Activated T-helper 1 cell treated with anti-CD3 and anti-CD28 coated beads, Interleukin-12 subunit alpha, Interleukin-12 subunit beta, Interleukin-2, Interleukin-4 antibody, amounts not matched to agents 30 ng/mL and 10 ng/mL and 1 ng/mL, durations not matched to agents 14 hours and 24 hours and 36 hours (primary cell): ENCODE measurements at places on chromosomes 7 and 10.

GRCh38 chr10:16929069-16929468 lies 111.8 kb upstream of the RSU1 start:
- no peak overlapping the region for H3K4me3 ChIP-seq
- peaks cover 7% of the 10 kb centered on the region for H3K27me3 ChIP-seq
- no peak overlapping the region for H3K27ac ChIP-seq
- DNase-seq: no peak

GRCh38 chr7:51126324-51126723 lies 190.3 kb downstream of the COBL start:
- no peak overlapping the region for H3K4me3 ChIP-seq
- H3K36me3 ChIP-seq: no peaks in the 10 kb centered on the region
- peaks cover 25% of the 10 kb centered on the region for H3K4me1 ChIP-seq
- no peak overlapping the region for H3K27ac ChIP-seq
- no peaks in the 10 kb centered on the region for H3K27me3 ChIP-seq

GRCh38 chr10:26430641-26431163 lies 7.4 kb upstream of the APBB1IP start:
- peaks cover 2% of the 10 kb centered on the region for H3K36me3 ChIP-seq
- H3K27ac ChIP-seq: peak overlapping the region; percentile 81
- peaks cover 3% of the 10 kb centered on the region for H3K27me3 ChIP-seq
- H3K4me1 ChIP-seq: peaks cover 16% of the 10 kb centered on the region
- peak overlapping the region; percentile 57 for H3K4me3 ChIP-seq
- DNase-seq: peak; percentile 43

GRCh38 chr7:85115862-85116261 lies 71.0 kb downstream of the SEMA3D start:
- H3K27ac ChIP-seq: no peak overlapping the region
- no peaks in the 10 kb centered on the region for H3K36me3 ChIP-seq
- DNase-seq: no peak
- no peaks in the 10 kb centered on the region for H3K4me1 ChIP-seq

DNA sequence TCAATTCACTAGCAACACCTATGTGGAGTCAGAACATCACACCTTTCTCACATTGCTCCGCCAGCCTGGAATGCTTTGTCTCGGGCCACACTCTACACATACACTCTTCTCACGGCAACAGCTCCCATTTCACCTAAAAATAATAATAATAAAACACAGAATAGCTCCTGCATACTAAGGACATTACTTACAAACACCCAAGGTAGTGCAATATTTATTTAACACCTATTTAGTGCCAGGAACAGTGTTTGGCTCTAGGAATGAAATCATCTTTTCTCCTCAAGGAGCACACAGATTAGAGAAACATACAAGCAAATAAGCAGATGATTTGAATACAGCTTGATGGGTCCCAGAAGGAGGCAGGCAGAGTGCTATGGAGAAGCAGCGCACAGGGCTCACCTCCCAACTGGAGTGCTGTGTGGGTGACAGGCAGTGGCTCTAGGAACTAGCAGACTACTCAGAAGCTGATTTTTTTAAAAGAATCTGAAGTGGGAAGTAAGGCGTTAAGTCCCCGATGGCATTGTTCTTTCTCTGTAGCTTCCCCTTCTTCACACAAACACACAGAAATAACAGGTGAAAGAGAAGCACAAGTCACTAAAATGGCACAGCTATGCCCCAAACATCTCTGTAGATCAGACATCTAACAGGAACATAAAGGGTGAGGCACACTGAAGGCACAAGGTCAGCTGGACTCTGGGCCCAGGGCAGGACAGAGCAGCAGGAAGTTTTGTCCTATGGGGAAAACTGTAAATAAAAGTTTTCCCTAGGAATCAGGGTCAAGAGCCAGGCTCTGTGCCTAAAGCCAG lies 16.7 kb downstream of the USP6NL start:
- no peak for DNase-seq
- peaks cover 11% of the 10 kb centered on the region for H3K27me3 ChIP-seq
- peaks cover 2% of the 10 kb centered on the region for H3K36me3 ChIP-seq
- H3K4me1 ChIP-seq: no peaks in the 10 kb centered on the region

- peak overlapping the region; percentile 95 for H3K4me3 ChIP-seq
- H3K27me3 ChIP-seq: no peaks in the 10 kb centered on the region
Measured at GRCh38 chr10:69180525-69181204, 631 bp downstream of the SUPV3L1 start.

GRCh38 chr10:79943871-79944270 lies 5.0 kb downstream of the SFTPD start:
- DNase-seq: no peak
- H3K4me1 ChIP-seq: no peaks in the 10 kb centered on the region
- no peak overlapping the region for H3K27ac ChIP-seq
- H3K4me3 ChIP-seq: no peak overlapping the region
- H3K27me3 ChIP-seq: peaks cover 3% of the 10 kb centered on the region

- no peak overlapping the region for H3K27ac ChIP-seq
- H3K27me3 ChIP-seq: peaks cover 9% of the 10 kb centered on the region
- H3K4me1 ChIP-seq: no peaks in the 10 kb centered on the region
- no peak for DNase-seq
Measured at GRCh38 chr7:95951997-95952795, 179.8 kb downstream of the DYNC1I1 start.

DNA sequence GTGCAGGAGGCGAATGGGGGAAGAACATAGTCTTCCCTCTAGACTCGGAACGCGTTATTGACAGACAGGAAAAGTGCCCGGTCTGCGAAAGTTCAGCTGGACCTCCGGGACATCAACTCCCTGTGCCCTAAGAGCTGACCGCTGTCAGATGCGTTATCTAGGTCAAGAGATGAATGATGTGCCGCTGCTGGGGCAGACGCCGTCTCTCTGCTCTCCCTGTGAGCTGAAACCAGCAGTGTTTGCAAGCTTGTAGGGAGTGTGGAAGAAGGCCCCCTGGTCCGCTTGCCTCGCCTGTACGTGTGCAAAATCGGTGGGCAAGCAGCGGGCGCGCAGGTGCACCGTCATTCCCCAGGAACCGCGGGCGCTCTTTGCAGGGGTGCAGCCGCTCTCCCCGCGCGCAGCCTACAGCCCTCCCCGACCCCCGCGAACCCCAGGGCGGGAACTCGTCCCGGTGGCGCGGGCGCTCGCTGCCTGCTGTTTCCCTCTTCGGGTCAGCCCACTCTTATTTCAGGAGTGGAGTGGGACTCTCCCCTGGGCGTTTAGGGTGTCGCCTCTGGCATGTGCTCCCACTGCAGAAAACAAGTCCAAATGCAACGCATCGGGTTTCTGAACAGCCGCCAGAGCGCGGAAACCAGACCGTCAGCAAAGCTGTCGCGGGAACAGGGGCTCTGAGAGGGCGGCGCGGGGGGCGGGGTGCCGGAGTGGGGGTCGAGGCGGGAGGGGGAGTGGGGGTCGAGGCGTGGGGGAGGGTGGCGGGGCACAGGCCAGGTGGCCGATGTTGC lies 1.8 kb upstream of the PFKFB3 start:
- H3K36me3 ChIP-seq: peaks cover 9% of the 10 kb centered on the region
- peak overlapping the region; percentile 63 for H3K4me3 ChIP-seq
- no peaks in the 10 kb centered on the region for H3K27me3 ChIP-seq
- peak overlapping the region; percentile 86 for H3K27ac ChIP-seq
- H3K4me1 ChIP-seq: peaks cover 40% of the 10 kb centered on the region

GRCh38 chr7:97022491-97023306 lies 1.9 kb downstream of the DLX5 start:
- peak overlapping the region; percentile 40 for H3K27ac ChIP-seq
- peaks cover 26% of the 10 kb centered on the region for H3K4me1 ChIP-seq
- H3K4me3 ChIP-seq: no peak overlapping the region

DNA sequence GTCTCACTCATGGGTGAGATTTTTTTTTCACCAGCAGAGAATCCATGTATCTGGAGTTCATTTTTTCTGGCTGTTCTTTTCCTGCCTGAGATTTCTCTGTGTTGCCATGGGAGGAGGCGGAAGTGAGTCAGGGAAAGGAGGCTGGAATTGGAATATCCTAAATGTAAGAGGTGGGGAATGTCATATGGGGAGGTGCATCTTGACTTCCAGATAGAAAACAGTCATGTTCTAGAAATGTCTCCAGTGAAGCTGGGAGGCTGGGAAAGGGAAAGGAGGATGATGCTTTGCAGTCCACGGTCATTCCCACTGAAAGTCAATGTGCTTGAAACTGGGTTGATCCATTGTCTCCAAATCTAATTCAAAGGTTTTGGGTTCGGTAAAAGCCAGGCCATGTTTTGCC lies 39.7 kb upstream of the HPS1 start:
- H3K27ac ChIP-seq: no peak overlapping the region
- H3K4me3 ChIP-seq: no peak overlapping the region
- H3K4me1 ChIP-seq: no peaks in the 10 kb centered on the region
- H3K36me3 ChIP-seq: no peaks in the 10 kb centered on the region
- no peak for DNase-seq

GRCh38 chr7:158394936-158395335 lies 192.7 kb downstream of the PTPRN2 start:
- no peak for DNase-seq
- H3K27me3 ChIP-seq: no peaks in the 10 kb centered on the region
- H3K4me1 ChIP-seq: no peaks in the 10 kb centered on the region
- H3K27ac ChIP-seq: no peak overlapping the region

GRCh38 chr7:64867863-64868440 lies 35.1 kb upstream of the ZNF273 start:
- no peak overlapping the region for H3K4me3 ChIP-seq
- no peaks in the 10 kb centered on the region for H3K27me3 ChIP-seq
- DNase-seq: no peak
- H3K27ac ChIP-seq: no peak overlapping the region
- H3K36me3 ChIP-seq: peaks cover 2% of the 10 kb centered on the region

DNA sequence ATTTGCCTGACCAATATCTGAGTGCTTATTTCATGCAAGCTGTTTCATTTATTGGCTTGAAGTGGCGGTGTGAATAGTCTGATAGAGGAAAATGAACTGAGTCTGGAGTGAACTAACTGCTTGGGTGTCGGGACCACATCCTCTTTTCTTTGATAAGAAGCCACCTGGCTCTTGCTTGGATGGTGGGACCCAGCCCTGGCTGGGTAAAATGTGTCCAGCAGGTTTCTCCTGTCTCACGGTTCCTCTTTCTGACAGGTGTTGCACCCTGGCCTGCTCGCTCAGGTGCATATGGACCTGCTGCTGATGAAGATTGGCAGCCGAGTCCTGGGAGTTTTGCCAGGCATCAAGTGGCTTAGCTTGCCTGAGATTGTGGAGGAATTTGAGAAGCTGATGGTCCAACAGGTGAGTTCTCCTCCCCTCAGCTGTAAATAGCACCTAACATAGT lies 1.6 kb downstream of the ADCK2 start:
- no peaks in the 10 kb centered on the region for H3K27me3 ChIP-seq
- DNase-seq: no peak
- H3K36me3 ChIP-seq: peaks cover 15% of the 10 kb centered on the region
- peak overlapping the region; percentile 88 for H3K4me3 ChIP-seq

DNA sequence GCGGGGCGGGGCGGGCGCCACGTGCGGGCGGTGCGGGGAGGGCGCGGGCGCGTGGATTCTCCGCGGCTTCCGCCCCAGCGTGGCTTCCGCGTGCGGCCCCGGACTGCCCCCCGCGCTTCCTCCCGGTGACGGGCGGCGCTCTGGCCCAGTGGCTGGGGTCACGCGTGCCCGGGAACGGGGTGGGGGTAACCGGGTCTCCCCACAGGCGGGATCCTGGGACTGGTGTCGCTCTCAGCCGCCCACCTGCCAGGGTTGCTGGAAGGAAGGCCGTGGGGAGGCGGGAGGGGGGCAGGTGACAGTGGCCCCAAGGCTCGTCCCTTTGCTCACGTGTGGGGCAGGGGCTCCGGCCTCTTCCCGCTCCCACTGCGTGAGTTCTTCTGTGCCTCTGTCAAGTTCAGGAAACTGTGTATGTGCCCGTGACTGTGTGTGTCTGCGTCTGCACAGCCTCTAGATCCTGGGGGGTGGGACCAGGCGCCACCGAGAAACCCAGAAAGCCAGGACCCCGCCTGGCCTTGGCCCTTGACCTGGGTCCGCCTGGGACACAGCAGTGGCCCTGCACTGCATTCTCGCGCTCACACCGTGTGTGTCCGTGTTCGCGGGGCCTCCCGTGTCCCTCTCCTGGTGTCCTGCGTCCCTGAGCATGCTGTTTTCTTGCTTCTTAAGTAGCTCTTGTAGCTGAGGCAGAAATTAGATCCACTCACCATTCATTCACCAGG lies 919 bp downstream of the MAFK start:
- peak overlapping the region; percentile 94 for H3K27ac ChIP-seq
- peaks cover 18% of the 10 kb centered on the region for H3K4me1 ChIP-seq
- peak; percentile 41 for DNase-seq
- peak overlapping the region; percentile 89 for H3K4me3 ChIP-seq
- H3K36me3 ChIP-seq: peaks cover 3% of the 10 kb centered on the region

- H3K36me3 ChIP-seq: no peaks in the 10 kb centered on the region
- no peaks in the 10 kb centered on the region for H3K27me3 ChIP-seq
- no peak overlapping the region for H3K27ac ChIP-seq
Measured at GRCh38 chr7:70566671-70567070, 565.3 kb upstream of the GALNT17 start.

DNA sequence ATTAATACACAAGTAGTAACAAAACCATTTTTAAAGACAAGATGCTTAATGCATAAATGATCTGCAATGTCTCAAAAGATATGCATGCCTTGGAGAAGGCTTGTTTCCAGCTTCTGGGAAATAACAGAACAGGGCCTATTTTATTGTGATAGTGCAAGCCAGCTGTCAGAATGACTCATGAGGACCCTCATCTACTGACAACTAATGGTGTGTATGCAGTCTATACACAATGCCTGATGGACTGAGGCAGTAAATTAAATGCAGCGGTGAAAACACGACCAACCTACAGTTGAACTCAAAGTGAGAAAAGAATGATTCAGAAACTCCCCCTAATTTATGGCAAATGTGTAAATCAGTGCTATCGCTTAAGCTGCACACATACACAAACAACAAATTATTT lies 46.3 kb downstream of the VPS41 start:
- no peak overlapping the region for H3K4me3 ChIP-seq
- no peak for DNase-seq
- no peaks in the 10 kb centered on the region for H3K27me3 ChIP-seq
- H3K27ac ChIP-seq: no peak overlapping the region
- H3K36me3 ChIP-seq: peaks cover 8% of the 10 kb centered on the region
- no peaks in the 10 kb centered on the region for H3K4me1 ChIP-seq

DNA sequence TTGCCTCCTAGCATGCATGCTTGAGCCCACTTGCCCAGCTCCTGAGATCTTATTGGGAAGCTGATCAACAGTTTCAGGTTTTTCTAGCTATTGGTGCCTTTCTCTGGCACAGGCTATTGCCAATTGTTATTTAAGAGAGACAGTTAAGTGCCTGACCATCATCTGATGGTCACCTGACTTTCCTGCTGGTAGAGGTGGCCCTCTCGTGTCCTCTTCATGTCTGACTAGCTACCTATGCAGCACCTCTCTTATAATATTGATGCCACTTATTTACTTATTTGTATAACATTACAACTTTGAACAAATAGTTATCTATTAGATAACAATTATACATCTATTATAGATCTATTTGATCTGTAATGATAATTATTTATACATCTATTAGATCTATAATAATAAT lies 205.9 kb upstream of the SEMA3D start:
- no peak overlapping the region for H3K4me3 ChIP-seq
- H3K27me3 ChIP-seq: no peaks in the 10 kb centered on the region
- no peaks in the 10 kb centered on the region for H3K36me3 ChIP-seq
- H3K27ac ChIP-seq: no peak overlapping the region
- H3K4me1 ChIP-seq: no peaks in the 10 kb centered on the region

GRCh38 chr10:809671-810350 lies 120.3 kb upstream of the DIP2C start:
- H3K36me3 ChIP-seq: peaks cover 40% of the 10 kb centered on the region
- H3K4me1 ChIP-seq: no peaks in the 10 kb centered on the region
- H3K27me3 ChIP-seq: no peaks in the 10 kb centered on the region
- no peak overlapping the region for H3K4me3 ChIP-seq
- DNase-seq: no peak
